Stimulated activated CD4-positive, alpha-beta T cell treated with anti-CD3 and anti-CD28 coated beads, Interleukin-15, amount 100 ng/mL, for 24 hours (primary cell): ENCODE measurements at places on chromosomes 4 and X.

DNA sequence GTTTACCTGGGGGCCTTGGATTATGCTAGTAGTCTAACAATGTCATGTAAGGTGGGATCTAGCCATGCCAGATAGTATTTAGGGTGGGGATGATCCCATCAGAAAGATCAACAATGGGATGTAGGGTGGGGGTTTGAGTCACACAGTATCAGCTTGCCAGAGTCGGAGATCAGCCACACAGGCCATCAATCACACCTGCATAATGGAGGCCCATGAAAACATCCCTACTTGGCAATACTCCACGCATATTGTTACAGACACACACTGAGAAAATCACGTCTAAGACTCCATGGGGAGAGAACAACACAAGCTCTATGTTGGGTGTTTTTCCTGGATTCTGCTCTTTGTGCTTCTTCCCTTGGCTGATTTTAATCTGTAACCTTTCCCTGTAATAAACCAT is 49.5 kb upstream of the SLC25A4 start:
- DNase-seq: no peak

GRCh38 chr4:38034986-38035882 is 75.0 kb downstream of the PTTG2 start:
- peak; percentile 28 for DNase-seq

GRCh38 chrX:24659646-24660045 is 12.5 kb upstream of the PCYT1B start:
- DNase-seq: no peak

- no peak for DNase-seq
Observed at GRCh38 chr4:99625369-99625768, 32.3 kb downstream of the C4orf54 start.
